ENCODE measurements at places on chromosomes 11 and 22. TPM values are rescaled to one million over a fixed set of nuclear protein-coding genes. Genes with fewer than 3 reads are reported as not detected.

The HORMAD2 gene
- not detected for total RNA-seq

DNA sequence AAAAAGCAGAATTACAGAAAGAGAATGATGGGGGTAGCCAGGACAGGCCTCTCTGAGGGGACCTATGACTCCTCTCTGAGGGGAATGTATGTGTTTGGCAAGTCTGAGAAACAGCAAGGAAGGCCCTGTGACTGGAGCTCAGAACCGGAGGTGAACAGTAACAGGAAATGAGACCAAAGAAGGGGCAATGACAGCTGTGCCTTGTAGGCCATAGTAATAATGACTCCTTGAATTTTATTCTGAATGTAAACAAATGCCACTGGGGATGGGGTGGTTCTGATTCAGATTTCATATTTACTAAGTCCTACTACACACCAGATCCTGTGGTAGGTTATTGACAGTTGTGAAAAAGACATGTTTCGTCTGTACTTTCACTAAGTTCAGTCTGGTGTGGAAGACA lies 52.8 kb upstream of the APOA1 start:
- DNase-seq = no peak
- no peaks in the 10 kb centered on the region for H3K4me1 ChIP-seq
- H3K36me3 ChIP-seq = peaks cover 23% of the 10 kb centered on the region

DNA sequence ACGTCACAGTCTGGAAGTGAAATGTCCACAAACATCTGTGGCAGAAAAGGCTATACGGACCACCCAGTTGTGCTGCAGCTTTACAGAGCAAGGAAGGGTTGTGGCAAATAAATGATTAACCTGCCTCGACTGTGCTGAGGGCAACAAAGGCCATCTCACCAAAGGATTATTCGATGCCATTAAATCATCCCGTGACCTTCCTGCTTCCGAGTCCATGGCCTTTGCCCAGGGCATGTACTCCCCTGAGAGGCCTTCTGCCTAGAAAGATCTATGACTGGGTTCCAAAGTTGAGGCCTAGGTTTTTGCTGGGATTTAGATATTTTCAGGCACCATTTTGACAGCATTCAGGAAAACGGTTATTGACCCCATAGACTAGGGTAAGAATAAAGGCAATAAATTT lies 9.2 kb downstream of the CDPF1 start:
- DNase-seq = no peak
- H3K27me3 ChIP-seq = no peaks in the 10 kb centered on the region
- peaks cover 16% of the 10 kb centered on the region for H3K36me3 ChIP-seq
- H3K27ac ChIP-seq = no peak overlapping the region
- no peaks in the 10 kb centered on the region for H3K4me1 ChIP-seq

DNA sequence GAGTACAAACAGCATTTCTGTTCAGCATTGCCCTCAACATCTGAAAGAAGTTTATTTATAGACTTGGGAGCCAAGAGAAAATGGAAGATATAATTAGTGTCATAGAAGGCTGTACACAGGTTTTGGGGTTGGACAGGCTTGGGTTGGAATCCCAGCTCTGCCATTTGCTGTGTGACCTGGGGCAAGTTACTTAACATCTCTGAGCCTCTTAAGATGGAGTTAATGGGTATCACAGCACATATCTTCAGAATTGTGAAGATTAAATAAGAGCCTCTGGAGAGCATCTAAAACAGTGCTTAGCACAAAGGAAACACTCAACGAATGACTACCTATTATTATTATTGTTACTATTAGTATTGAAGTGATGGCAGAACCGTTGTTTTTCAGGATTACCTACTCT lies 12.1 kb downstream of the CACNG2 start:
- no peaks in the 10 kb centered on the region for H3K36me3 ChIP-seq
- H3K27ac ChIP-seq = no peak overlapping the region
- no peaks in the 10 kb centered on the region for H3K4me1 ChIP-seq
- no peak overlapping the region for H3K4me3 ChIP-seq

Data from ascending aorta (tissue), 2 donors.